Caki2 (cell line): ENCODE measurements at places on chromosomes 5 and 9. TPM values are rescaled to one million over a fixed set of nuclear protein-coding genes. Genes with fewer than 3 reads are reported as not detected.

SUSD3 gene
- total RNA-seq, result not detected in 2 replicates

RNF183 gene
- total RNA-seq, result 0.23 and 0.95 TPM in 2 replicates

PCDHA13 gene
- total RNA-seq, result not detected in 2 replicates

SLC23A1 gene
- 0.06 and 3.9 TPM in 2 replicates for total RNA-seq

PCDHGA5 gene
- 0.24 TPM in 1 of 2 replicates, not detected in the other for total RNA-seq

CATSPER3 gene
- total RNA-seq, result 1.1 TPM in 1 of 2 replicates, not detected in the other

PCDHB6 gene
- total RNA-seq, result not detected in 2 replicates

B4GALT7 gene
- total RNA-seq, result 90.2 and 101 TPM in 2 replicates
